NCI-H460 (cell line): ENCODE measurements at places on chromosomes 4 and X.
A peak's percentile ranks its signal among the peaks of the same experiment; 100 is the strongest.

DNA sequence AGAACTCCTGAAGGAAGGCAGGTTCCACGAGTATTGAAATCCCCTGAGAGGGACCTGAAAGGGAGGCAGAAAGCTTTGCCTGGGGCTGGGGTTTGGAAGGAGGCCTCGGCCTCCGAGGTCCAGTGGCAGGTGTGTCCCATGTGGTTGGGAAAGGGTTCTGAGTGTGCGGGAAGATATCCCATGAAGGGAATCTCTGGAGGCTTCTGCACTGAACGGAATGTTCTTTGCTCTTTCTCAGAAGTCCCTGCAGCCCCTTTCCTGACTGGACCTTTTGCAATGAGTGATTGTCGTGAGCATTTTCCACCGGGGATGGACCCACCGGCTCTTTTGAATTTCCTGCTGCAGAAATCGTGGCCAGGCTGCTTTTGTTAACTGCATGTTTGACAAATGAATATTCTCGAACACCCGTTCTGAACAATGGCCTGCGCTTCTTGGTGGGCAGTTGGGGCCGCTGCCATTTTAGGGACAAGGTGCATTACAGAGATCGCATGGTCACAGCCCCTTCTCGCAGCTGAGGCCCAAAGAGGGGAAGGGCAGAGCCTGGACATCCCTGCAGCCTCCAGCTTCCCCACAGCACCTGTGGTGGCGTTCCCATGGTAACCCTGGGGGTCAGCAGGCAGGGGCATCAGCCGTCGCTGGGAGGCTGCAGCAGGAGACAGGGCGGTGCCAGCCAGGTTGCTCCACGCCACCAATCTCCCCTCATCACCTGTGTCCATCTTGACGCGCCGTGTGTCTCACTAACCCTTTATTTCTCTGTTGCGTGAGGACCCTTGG lies 18.3 kb upstream of the HTRA3 start:
- no peak for DNase-seq

GRCh38 chr4:37687194-37687562 lies 1.0 kb upstream of the RELL1 start:
- no peak for DNase-seq

GRCh38 chr4:30380404-30380998 lies 339.7 kb upstream of the PCDH7 start:
- peak; percentile 8 for DNase-seq

DNA sequence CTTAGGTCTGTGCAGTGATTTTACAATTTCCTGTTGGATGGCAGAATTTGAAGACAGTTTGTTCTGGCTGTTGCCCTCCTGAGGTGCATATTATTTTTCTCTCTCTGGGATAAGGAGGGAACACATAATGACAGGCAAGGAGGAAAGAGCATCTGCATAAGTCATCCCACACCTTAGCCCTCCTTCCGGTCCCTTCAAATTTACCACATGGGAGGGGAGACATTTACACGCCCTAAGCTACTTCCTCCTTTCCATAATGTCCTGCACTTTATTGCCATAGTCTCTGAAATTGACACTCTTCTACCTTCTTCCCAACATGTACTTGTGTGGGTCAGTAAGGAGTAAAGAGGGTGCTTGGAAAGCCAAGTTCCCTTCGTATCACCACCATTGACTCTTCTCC lies 13.9 kb downstream of the SMPX start:
- no peak for DNase-seq

- DNase-seq: no peak
Measured at GRCh38 chr4:126369076-126369475, 1054.3 kb downstream of the FAT4 start.

DNA sequence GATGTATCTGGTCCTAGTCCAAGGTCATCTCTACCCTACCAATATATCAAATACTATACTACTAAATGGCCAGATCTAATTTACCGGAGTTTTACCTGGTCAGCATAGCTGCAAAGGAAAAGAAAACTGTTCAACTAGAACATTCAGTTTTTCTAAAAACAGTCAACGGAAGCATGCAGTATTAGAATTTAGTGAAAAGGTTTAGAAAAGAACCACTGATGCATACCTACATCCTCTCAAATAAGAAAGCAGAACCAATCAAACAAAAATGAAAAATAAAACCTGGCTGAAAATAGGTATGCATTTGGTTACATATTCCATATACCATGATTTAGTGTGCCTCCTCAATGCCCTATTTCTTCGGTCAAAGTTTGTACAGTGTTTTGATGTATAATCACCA lies 140.0 kb downstream of the CHM start:
- no peak for DNase-seq

- DNase-seq: no peak
Measured at GRCh38 chrX:6770936-6771335, 236.0 kb upstream of the VCX3A start.

DNA sequence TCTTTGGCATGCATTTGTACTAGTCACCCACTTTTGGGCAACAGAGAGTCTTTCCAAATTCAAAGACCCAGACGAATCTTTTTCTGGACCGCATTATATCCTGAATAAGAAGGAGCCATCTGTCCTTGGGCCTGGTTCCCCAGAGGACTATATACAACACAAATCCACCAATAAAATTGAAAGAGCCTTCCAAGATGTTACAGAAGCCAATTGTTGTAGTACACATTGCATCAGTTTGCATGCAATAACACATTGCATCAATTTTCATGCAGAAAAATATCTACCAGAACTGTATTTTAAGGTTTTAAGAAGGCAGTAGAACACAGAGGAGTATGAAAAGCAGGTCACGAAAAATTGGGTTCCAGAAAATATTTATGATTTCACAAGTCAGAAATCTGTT lies 203.2 kb downstream of the HTR2C start:
- no peak for DNase-seq

DNA sequence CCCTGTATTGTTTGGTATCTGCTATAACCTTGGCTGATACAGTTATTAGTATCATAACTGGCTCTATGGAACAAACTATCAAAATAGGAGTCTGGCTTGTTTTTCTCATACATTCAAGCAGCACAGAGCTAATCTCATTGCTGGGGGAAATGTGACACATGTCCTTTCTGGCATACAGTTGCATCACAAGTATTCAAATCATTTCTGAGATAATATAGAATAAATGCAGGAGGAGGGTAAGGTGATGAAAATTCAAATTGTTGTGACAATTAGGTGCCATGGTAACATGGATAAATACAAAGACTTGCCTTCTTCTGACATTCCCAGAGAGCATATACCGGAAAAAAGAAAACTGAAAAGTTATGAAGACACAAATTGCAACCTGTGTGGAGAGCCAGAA lies 2706.8 kb downstream of the ARAP2 start:
- no peak for DNase-seq

DNA sequence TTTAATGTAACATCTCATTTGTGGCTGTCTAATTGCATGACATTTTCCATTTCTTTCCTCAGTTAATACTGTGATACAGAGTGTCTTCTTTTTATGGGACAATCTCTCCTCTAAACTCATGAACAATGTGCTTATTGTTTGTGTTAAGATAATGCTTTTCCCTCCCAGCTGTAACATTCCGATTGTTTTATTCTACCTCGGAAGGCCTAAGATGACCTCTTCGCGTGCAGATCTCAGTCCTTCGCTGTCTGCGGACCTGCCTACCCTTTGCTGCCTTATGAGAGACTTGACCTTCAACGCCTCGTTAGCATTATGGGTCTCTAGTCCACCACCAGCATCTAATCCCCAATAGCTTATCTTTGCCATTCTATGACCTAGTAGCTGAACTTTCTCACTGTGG lies 29.8 kb upstream of the ZFP42 start:
- DNase-seq: no peak

GRCh38 chr4:7206911-7207567 lies 14.7 kb downstream of the SORCS2 start:
- DNase-seq: no peak

GRCh38 chr4:81491943-81492342 lies 20.2 kb upstream of the RASGEF1B start:
- no peak for DNase-seq

- DNase-seq: no peak
Measured at GRCh38 chr4:151753056-151753455, 7.8 kb downstream of the GATB start.

GRCh38 chrX:134244043-134244442 lies 7.1 kb downstream of the CCDC160 start:
- no peak for DNase-seq

GRCh38 chrX:136525738-136526606 lies 6.0 kb upstream of the VGLL1 start:
- DNase-seq: no peak

DNA sequence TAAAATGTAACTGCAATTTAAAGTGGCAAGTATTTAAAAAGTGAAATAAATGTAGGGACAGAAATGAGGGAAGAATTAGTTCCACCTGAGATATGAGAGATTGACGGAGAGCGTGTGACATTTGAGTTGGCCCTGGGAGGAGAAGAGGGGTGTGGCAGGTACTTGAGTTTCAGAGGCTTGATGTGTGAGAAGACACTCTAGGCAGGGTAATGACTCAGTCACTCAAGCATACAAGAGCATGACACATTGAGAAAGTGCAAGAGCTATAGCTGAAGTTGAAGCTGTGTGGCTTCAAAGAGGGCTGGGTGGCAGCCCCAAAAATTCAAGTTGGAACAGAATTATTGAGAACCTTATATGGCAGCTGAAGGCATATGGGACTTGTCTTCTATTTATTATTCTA lies 420.5 kb downstream of the SLITRK2 start:
- DNase-seq: no peak

DNA sequence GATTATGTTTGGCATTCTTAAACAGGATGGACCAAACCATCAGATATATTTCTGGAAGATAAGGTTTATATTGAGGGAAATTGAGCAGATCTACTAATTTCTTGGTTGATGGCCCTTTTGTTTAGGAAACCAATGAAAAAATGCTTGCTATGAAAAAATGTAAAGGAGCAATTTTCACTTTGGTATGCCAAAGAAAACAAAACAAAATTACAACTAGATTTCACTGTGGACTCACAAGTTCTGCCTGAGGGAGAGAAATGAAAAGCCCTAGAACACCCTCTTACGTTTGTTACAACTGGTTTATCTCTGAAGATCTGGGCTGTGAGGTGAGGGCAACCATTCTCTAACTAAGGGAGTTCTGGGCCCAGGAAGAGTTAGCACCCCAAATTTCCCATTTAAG lies 122.5 kb upstream of the IL15 start:
- DNase-seq: no peak

DNA sequence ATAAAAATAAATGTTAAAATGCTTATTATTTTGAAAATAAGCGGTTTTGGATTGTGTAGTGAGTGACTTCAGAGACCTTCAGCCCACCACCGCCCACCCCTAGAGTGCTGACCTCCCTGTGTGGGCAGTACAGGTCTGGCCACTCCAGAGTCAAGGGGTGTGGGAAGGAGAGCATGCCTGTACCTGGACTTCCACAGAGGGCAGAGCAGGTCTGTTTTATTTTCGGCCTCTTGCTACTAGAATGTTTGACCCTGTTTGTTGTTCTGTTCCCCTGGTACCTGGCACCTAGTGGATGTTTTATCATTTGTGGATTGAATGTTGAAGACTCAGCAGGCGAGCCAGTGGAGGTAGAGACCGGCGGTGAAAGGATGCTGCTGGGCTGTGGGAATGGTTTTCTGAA lies 14.3 kb downstream of the PIGG start:
- DNase-seq: no peak

- peak; percentile 3 for DNase-seq
Measured at GRCh38 chrX:27966955-27967354, 14.3 kb downstream of the DCAF8L1 start.

DNA sequence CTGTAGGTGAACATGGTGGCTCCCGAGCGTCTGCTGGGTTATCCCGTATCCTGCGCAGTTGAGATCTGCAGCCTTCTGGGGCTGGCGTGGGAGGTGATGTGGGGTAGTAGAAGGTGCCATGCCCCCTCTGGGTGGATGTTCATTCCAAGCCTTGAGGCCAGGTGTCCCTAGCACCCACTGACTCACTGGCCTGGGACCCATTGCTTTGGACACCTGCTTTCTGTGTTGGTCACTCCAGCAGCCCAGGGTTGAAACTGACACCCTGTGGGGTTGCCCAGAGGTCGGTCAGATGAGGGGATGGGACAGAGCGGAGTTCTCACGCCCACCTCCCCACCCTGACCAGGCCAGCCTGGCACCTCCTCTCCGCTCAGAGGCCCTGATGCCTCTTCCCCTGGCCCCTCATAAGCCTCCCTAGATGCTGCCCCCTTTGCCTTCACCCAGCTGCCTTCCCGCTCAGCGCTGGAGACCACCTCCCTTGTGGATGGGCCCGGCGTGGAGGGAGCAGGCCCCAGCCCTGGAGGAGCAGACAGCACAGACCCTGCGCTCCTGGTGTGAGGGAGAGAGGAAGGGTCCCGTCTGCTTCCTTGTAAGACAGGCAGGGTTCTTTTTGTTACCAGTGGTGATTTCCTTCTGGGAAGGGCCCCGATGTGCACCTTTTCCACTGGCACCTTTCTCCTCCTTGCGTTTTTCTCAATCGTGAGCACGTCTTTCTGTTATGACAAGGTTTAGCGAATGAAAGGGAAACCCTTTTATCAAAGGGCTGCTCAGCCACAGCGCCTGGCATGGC lies 2.0 kb downstream of the DOK7 start:
- DNase-seq: no peak

DNA sequence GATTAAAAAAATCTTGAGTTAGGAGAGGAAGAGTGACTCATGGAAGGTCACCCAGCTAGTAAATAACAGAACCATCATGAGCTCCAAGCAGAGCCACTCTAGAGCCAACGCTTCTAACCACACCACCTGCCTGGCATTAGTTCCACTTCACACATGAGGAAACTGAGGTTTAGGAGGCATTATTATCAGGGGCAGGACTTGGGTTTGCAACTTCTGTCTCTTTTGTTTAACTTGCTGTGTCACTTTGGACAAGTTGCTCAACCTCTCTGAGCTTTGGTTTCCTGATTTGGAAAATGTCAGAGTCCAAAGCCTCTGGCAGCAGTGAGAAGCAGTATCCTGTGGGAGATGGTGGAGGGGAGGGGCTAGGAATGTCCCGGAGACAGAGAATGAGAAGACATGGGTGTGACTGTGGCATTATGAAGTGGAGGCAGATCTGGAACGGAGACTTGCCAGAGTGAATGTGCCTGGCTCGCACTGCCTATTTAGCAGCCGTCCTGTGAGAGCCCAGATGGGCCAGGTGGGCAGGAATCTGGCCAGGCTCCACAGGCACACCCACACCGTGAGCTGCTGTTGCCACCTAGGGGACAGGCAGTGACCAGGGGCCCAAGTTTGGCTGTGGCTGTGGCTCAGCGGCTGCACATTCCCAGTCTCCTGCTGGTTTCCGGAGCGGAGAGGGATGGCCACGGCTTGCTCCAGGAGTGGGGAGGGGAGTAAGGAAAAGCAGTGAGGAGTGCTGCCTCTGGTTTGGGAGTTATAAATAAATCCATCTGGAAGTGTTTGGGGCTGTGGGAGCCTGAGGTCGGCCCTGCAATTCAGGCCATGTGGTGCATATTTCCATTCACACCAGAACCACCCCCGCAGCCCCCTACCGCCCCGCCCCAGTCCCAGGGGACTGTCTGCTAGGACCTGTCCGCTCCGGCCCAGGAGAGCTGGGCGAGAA lies 93.4 kb downstream of the NHSL2 start:
- DNase-seq: no peak

- no peak for DNase-seq
Measured at GRCh38 chr4:52606726-52607125, 52.4 kb downstream of the USP46 start.

DNA sequence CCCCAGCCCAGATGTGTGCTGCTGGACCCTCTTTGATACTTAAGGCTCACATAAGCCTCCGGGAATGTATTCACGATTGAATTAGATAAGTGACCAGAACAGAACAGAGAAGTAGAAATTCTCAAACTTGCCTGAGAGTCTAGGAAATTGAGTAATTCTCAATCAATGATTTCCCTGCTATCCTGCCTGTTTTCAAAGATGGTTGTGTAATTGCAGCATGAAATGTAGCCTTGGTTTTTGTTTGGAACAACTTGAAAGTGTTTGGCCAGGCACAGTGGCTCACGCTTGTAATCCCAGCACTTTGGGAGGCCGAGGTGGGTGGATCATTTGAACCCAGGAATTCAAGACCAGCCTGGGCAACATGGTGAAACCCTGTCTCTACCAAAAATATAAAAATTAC lies 41.2 kb downstream of the TNIP2 start:
- DNase-seq: no peak
